Activated naive CD4-positive, alpha-beta T cell treated with anti-CD3 and anti-CD28 coated beads for 36 hours (primary cell): ENCODE measurements at places on chromosomes 2 and 18. TPM values are rescaled to one million over a fixed set of nuclear protein-coding genes. Genes with fewer than 3 reads are reported as not detected.

DNA sequence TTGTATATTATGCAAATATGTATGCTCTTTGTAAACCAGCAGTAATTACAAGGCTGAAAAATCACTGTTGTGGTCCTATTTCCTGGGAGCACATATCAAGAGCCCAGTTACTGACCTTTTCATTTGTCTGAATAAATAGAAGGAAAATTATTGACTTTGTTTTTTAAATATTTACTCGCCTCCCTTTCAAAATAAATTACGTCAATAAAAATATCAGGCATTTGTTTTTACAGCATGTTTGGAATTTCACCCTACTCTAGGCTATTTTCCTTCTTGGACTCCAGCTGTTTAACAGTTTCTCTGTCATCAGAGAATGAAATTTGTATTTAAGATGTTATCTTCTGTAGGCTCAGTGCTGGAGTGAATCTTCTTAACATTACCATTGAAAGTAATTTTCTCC, 59.9 kb upstream of the LRATD1 start:
- DNase-seq = no peak

GRCh38 chr18:4096486-4096885, 358.6 kb downstream of the DLGAP1 start:
- DNase-seq = no peak

- DNase-seq = no peak
These were observed 48.7 kb downstream of the ACYP2 start for GRCh38 chr2:54164106-54164505.

- DNase-seq = no peak
These were observed 4.1 kb upstream of the WNT6 start for GRCh38 chr2:218855305-218856166.

DNA sequence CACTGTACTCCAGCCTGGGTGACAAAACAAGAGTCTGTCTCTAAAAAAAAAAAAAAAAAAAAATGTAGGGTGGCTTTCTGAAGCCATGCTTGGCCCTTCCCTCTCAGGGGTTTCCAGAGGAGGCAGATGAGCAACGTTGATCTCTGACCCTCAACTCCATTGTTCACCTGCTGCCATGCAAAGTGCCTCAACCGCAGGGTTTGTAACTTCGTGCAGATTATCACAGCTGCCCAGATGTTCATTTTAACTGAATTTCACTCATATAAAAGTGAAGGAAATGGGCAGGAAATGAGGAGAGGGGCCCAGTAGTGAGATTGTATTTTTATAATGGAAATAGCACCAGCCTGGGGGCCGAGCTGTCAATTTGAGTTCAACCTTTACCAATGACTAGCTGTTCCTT, 14.9 kb upstream of the B3GNT2 start:
- DNase-seq = no peak

Gene ATP8B1
- not detected for total RNA-seq

Gene POMC
- total RNA-seq = 4.8 TPM
